Endothelial cell of umbilical vein (primary cell): ENCODE measurements at places on chromosomes 12 and 14. TPM values are rescaled to one million over a fixed set of nuclear protein-coding genes. Genes with fewer than 3 reads are reported as not detected.

Gene INHBC
- total RNA-seq = not detected in 2 replicates

- no peaks in the 10 kb centered on the region for H3K36me3 ChIP-seq
- H3K27ac ChIP-seq = no peak overlapping the region
- no peak overlapping the region for H3K4me3 ChIP-seq
- no peak for DNase-seq
- no peaks in the 10 kb centered on the region for H3K4me1 ChIP-seq
Observed at GRCh38 chr12:53232646-53233461, 845 bp upstream of the RARG start.

DNA sequence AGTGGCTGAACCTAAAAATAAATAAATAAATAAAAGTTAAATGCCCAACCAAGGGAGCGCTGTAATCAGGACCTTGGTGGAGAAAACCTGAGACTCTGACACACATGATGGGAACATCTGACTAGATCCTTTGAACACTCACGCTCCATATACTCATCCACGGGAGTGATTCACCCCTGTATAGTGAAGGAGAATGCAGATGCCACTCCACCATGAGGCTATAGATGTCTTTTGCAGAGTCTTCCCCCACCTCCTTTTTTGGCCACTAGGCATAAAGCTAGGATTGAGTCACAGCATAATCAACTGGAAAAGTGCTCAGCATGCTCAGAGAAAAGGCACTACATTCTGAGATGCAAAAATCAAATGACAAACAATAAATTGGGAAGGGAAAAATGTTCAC is 19.0 kb downstream of the ADAM20 start:
- no peak for DNase-seq
- H3K27ac ChIP-seq = no peak overlapping the region
- H3K36me3 ChIP-seq = no peaks in the 10 kb centered on the region

- no peaks in the 10 kb centered on the region for H3K4me1 ChIP-seq
- peaks cover 13% of the 10 kb centered on the region for H3K27me3 ChIP-seq
- DNase-seq = no peak
- H3K27ac ChIP-seq = no peak overlapping the region
- H3K36me3 ChIP-seq = no peaks in the 10 kb centered on the region
Observed at GRCh38 chr12:49973361-49973830, 649 bp downstream of the AQP6 start.

Gene IL23A
- not detected in 2 replicates for total RNA-seq
